ENCODE measurements at places on chromosomes 12 and 14.

DNA sequence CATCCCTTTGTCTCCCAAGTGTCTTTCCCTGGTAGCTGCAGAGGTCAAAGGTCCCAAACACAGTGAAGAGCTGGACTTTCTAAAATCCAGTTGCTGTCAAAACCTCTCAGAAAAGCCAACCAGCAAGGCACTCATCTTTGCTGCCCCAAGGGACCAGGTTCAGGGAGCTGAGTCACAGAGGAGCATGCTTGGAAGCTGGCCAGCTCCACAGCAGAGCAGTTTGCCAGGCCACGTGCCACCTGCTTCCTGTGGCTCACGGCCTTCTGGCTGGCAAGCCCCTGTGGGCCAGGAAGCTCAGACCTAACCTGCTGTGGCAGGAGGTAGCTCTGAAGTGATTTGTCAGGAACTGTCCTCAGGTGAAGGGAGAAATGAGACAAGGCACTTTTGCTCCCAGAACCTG, 3.6 kb downstream of the ISCU start:
- peak; percentile 85 for DNase-seq

GRCh38 chr12:45231515-45232145, 15.7 kb downstream of the ANO6 start:
- peak; percentile 30 for DNase-seq

- no peak for DNase-seq
These were observed 9.7 kb upstream of the CMKLR1 start for GRCh38 chr12:108348842-108349241.

- no peak for DNase-seq
These were observed 1.2 kb upstream of the HECTD1 start for GRCh38 chr14:31208546-31209424.

DNA sequence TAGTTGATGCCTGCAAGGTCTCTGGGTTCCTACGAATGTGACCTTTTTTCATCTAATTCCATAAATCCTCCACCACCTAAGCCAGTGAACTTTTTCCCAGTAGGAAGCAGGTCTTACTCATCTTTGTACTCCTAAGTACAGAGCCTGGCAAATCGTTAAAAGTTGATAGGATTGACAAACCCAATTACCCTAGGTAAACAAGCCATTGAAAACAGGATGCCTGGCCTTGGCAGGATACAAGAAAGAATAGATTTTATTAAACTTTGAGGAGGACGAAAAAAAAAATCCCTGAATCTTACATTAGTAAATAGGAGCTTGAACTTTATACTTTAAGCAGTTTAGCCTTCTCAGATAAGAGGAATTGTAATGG, 5.6 kb downstream of the TBPL2 start:
- DNase-seq, result no peak

DNA sequence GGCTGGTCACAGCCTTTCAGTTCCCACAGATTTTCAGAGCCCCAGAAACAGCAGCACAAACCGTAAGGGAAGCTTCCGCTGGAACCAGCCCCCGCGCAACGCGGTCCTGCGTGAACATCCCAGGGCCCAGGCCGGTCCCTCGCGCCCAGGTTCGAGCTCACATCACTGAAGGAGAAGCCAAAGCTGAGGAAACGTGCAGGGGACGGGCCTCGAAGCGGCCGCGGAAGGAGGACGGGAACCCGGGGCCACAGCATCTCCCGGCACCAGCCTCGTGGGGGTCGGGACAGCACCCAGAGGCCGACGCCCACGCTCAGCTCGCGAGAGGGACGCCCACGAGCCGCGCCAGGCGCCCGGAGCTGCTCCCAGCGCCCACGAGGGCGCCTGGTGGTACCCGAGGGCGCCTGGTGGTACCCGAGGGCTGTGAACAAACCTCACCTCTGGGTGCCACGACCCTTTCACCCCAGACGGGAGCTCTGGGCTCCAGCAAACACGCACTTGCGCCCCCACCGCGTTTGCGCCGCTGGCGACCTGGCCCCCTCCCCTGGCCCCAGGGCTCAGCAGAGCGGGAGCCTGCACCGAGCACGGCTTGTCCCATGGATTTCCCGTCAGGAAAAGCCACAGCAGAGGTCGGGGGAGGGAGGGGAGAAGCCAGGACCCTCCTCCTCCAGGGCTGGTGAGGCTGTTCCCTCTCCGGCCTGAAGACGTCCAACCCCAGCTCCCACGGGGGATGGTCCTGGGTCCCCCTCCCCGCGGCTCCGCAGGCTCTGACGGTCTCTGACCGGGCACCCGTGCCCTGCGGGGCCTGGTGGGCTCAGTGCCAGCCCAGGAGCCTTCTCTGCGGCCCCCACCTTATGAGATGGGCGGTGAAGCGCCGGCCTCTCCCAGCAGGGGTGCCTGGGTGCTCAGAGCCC, 6.9 kb downstream of the LRCOL1 start:
- no peak for DNase-seq
